Esophagus squamous epithelium (tissue), 5 donors: ENCODE measurements at places on chromosomes 6 and 20.

DNA sequence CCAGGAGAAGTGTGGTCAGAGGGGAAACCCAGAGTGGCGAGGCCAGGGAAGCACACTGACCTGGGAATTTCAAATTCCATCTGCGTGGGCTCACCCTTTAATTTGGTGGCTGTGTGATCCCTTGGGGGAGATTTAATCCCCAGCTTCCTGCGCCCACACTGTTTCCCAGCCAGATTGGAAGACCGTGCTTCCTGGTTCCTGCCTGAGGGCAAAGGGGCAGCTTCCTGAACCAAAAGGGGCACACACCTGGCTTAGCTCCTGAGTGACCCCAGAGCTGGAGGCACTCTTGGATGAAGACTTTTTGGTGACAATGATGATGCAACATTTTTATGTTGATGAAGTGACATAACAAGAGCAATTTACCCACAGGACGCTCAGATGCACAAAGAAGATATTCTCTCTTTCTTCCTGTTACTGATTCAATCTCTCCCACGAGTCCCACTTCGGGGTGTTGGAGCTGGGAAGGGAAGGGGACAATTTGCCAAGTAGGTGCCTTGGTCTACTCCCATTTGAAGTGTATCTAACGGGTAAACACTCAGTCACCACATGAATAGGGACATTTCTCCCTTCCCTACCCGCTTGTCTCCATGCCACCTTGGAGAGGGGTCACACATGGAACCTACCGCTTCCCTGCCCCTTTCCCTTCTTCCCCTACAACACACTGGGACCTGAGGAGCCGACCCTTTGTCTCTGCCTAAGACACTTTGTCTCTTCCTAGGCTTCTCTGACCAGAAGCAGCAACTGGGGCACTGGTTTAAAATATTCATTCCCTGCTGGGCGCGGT is 28.6 kb upstream of the CDKN1A start:
- DNase-seq, result no peak

GRCh38 chr6:167267921-167268401 is 23.2 kb upstream of the UNC93A start:
- no peak for DNase-seq

DNA sequence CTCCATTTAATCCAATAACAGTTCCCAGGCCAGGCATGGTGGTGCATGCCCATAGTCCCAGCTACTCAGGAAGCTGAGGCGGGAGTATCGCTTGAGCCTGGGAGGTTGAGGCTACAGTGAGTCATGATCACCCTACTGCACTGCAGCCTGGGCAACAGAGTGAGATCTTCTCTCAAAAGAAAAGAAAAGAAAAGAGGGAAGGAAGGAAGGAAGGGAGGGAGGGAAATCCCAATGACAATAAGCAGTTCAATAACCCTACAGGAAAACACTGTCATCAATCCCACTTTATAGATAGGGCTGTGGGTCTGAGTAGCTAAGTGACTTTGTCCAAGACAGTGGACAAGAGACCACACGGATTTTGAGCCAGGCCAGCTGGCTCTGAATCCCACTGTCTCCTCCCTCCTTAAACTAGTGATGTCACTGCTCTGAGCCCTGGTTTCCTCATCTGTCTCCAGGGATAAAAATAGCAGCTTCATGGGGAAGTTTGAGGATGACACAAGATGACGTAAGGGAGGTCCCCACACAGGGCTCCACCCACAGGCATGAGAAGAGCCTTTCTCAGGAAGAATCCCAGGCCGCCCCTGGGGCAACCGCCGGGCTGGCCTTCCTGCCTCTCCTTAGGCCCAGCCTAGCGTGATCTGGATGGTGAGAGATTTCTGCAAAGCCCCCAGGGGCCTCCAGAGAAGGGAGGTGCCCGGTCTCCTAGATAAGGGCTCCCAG is 7.2 kb upstream of the TRIB3 start:
- no peak for DNase-seq

- DNase-seq, result no peak
Observed at GRCh38 chr6:149895048-149895590, 2.8 kb downstream of the RAET1E start.

DNA sequence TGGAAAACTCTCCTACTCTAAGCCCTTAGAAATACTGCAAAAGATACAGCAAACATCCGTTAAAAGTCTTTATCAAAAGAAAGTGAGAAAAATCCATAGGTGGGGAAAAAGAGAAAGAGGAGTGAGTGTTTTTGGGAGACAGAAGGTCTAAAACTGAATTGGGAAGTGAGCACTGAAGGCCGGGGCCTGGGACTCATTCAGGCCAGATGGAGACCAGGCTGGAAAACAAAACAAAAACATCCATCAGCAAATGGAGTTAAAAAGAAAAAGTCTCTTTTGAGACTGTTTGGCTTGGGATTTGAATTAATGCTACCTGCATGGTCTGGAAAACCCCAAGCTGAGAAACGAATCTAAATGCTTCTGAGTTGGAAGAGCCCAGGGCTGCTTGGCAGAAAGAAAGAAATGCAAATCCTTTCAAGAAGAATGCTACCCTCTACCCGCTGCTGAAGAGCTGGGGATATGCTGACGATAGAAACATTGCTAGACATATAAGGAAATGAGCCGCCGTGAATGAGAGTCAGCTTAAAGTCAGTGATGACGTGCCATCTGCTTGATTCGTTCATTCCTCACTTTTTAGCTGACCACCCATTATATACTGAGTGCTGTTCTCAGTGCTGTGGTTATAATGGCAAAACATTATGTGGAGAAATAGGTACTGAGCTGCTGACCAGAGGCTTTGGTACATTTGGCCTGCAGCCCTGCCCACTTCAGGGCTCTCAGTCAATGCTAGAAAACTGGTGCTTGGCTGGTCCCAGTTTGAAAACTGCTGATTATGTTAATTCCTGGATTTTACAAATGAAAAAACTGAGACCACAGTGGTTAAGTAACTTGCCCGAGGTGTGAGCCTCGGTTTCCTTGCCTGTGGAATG is 28.0 kb upstream of the TULP4 start:
- no peak for DNase-seq

GRCh38 chr6:15408758-15409157 is 162.9 kb downstream of the JARID2 start:
- no peak for DNase-seq

GRCh38 chr6:11083491-11083890 is 10.1 kb upstream of the SMIM13 start:
- no peak for DNase-seq
